GDM1 (cell line): ENCODE measurements at places on chromosomes 5 and 9.

DNA sequence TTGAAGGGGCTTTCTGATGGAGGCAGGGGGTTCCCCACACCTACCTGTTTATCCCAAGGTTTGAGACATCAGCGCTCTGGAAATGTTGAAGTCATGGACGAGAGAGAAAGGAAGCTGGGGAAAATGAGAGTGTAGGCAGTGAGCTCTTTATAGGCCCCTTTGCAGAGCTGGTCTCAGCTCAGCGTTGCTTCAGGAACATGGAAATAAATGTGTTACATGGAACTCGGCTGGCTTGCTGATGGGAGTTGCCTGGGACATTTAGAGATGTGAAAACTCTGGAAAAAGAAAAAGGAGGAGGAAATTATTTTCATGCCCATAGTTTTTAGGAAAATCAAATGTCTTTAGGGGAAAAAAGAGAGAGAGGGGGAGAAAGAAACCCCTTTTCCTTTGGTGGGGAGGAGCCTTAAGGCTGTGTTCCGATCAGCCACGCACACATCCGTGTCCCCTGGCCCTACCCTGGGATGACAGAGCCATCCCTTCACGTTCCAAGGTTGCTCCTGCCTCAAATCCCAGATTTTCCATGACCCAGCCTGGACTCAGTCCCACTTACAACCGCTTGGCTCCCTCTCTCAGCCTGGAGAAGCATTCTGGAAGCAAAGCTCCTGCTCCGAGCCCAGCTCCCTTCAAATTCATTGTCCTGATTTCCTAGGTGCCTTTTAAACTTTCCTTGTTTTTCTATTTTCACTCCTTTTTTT is 78.3 kb downstream of the COL27A1 start:
- DNase-seq: no peak

DNA sequence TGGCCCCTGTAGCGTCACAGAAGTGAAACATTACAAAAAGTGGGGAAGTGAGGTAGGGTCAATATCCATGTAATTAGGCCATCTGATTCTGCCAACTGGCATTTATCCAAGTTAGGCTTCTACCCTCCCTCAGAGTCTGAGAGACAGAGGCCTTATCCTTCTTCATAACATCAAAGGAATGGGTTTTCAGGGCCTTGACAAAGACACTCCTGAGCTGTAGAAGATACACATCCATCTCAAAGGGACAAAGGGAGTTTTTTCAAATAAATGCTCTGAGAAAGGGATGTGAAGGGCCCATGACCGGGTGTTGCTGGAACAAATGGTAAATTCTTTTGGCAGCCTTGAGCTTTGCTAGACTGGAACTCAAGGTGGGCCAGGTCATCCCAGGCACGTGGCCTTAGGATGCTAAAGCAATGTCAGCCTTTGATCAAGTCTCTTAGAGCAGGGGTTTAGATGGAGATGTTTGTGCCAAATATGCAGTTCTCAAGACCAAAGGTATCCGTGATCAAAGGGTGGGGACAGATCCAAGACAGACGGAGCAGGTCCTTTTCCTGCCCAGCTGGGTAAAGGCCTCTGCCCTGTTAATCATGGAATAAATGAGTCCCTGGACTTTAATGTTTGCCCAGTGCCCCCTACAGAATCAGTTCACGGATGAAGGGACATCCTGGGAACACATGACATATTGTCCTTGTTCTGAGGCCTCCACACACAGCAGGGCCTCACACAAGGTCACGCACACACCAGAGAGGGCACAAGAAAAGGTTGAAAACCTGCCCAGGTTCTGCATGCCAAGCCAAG is 10.0 kb upstream of the FAM169A start:
- DNase-seq: no peak

- no peak for DNase-seq
Measured at GRCh38 chr9:132412089-132412488, 2.1 kb downstream of the CFAP77 start.

- no peak for DNase-seq
Measured at GRCh38 chr5:31516802-31517201, 15.1 kb downstream of the DROSHA start.

DNA sequence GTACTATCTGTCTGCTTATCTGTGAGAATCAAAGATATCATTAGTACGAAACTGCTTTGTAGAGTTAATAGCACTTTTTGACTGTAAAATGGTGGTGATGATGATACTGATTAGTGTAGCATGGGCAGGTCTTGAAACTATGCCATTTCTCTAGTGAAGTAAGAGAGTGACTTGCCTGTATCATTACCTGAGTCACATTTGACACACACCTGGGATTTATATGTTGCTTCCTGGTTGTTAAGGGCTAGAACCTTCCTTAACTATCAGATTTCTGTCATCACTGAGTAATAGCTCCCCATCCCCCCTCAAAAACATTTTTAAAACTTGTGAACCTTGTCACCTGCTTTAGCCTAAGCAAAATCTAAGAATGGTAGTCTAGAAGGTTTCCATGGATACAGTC is 135.6 kb upstream of the RORB start:
- no peak for DNase-seq

DNA sequence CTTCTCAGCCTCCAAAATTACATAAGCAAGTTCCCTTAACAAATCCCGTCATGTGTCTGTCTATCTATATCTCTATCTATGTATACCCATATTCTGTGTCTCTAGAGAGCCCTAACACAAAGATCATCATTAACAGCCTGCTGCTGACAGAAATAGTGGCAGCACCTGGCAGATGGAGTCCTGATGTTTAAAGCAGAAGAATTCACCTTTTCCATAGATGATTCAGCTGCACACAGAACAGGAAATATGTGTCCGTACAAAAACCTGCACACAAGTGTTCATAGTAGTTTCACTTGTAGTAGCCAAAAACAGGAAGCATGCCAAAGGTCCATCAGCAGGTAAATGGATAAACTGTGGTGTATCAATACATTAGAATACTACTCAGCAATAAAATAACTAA is 45.0 kb upstream of the ACO1 start:
- no peak for DNase-seq

DNA sequence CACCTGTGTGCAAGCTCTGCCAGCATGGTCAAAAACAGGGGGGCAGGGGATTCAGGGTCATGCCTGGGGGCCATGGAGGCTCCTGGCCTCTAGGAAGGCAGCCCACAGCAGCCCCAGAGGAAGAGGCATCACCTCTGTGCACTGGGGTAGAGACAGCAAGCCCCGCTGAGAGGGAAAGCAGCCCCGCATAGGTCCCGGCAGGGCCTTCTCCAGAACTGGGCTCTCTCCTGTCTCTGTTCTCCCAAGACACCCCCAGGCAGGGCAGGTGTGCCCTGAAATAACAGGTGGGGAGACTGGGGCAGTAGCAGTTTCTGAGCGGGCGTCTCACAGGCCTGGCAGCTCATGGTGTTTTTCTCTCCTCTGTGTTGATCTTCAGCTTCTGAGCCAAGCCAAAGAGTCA is 279.1 kb downstream of the HSPA4 start:
- no peak for DNase-seq

DNA sequence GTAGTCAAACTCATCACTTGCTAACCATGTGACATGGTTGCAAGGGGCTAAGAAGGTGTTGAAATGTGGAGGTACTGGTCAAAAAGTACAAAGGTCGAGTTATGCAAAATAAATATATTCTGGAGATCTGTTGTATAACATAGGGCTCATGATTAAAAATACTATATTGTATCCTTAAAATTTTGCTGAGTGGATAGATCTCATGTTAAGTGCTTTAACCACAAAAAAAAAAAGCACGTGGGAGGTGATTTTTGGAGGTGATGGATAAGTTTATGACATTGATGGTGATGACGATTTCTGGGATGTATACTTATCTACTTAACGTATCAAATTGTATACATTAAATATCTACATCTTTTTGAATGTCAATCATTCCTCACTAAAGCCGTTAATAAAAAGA is 96.2 kb upstream of the PAPPA start:
- no peak for DNase-seq

GRCh38 chr9:91766315-91767069 is 183.5 kb downstream of the ROR2 start:
- no peak for DNase-seq

DNA sequence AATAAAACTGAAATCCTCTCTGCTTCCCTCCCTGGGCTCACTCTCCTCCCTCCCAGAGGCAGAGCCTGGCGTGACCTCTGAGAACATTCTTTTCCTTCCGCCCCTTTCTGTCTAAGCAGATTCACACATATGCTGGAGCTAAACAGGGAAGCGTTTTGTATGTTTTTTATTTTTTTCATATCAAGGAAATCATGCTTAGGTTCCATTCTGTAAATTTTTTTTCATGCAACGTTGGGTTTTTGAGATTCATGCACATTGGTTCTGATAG is 20.2 kb upstream of the BARHL1 start:
- DNase-seq: no peak

DNA sequence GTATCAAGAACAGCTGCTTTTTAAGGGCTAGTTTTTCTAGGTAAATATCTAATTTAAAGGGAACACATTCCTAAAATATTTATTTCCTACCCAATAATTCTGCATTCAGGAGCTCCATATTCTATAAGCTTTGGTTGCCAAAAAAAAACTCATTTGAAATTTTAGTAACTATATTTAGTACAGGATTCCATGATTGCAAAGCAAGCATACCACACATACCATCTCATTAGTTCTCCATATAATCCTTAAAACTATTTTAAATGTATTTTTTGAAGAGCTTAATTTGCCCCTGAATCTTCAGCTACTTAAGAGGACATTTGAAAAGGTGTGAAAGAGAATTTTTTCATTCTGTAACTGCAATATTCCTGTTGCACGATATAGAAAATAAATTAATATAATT is 877.0 kb downstream of the NR2F1-AS1 start:
- no peak for DNase-seq

GRCh38 chr9:79020276-79020675 is 551.5 kb upstream of the TLE4 start:
- no peak for DNase-seq

DNA sequence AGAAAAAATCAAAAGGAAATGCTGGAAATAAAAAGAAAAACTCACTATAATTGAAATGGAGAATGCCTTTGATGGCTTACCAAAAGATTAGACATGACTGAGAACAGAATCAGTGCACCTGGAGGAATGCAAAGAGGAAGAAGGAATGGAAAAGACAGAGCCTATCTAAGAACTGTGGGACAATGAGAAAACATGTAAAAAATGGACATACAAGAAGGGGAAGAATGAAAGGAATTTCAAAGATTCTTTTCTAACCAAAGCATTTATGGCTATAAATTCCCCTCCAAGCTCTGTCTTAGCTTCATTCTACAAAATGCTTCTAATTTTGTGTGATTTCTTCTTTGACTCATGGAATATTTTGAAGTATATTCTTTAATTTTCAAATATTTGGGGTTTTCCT is 47.5 kb upstream of the CLK4 start:
- no peak for DNase-seq

DNA sequence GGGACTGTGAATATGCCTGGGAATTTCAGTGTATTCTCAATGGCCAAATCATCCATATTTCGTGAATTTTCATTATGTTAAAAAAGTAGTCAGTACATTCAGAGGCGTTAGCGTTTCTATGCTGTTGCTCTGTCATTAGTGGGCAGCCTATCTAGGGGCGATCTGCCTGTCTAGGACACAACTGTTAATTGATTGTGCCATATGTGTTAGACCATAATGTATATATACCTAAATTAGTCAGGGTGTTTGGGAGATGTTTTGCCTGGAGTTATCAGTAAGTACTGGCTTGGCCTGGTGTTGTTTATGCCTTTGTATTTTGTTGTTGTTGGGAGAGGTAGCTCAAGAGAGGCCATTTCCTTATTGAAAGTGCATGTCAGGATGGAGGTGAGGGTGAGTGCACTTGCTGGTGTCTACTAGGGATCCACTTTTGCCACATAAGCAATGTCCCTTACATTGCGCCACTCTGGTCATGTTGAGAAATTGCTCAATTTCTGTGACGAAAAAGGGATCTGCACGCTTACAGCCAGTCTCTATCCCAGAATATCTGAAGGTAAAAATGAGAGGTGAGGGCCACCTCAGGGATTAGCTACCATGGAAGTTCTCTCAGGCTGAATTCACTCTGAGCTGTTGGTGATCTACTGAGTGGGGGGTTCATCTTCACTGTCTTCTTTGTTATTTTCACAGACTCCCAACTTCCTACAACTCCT is 123.3 kb downstream of the ST8SIA4 start:
- DNase-seq: no peak

- no peak for DNase-seq
Measured at GRCh38 chr5:78526049-78526525, 122.5 kb downstream of the LHFPL2 start.

DNA sequence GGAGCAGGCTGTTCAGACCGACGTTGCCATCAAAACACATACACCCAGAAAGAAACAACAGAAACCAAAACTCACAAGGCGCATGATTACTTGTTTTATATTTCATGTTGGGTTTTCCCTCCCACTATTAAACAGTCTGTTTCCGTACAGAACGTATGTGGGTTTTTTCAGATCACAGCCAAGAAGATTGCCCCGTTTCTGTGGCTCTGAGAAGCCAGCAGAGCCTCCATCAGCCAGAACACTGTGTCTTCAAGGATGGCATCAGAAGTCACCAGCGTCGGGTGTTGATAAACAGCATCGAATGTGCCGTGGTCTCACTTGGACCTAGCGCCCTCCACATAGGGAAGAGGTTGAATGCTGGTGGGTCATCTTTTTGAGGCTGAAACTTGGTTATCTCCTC is 42.8 kb downstream of the FAM78A start:
- DNase-seq: no peak

DNA sequence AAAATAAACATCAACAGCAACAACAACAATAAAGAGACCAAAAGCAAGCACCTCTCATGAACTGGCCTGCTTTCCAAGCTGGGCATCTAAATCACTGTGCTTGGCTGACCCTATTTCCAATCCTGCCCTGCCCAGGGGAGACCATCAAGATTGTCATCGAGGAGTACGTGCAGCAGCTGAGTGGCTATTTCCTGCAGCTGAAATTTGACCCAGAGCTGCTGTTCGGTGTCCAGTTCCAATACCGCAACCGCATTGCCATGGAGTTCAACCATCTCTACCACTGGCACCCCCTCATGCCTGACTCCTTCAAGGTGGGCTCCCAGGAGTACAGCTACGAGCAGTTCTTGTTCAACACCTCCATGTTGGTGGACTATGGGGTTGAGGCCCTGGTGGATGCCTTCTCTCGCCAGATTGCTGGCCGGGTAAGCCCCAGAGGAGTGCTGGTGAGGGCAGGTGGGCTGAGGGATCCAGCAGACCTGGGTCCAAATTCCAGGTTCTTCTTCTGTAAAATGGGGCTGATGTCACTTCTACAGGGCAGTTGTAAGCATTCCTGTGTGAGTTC is 15.6 kb downstream of the PTGS1 start:
- no peak for DNase-seq

GRCh38 chr5:134582281-134582680 is 50.3 kb downstream of the SAR1B start:
- no peak for DNase-seq

DNA sequence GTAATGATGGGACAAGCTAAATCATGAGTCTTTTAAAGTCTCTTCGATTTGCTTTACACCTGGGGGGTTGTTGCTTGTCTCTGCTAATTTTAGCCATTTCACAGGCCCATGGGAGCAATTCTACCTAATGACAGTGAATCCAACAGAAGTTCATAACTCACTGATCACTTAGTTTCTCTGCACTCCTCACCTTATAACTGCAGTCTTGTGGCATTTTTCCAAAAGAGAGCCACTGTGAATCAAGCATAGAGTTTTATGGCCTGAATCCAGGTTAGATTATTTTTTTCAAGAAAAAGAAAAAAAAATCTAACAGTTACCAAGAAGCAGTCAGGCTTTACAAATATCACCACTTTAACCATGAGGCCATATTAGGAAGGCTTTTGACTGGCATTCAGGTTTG is 1.5 kb upstream of the IL7R start:
- DNase-seq: no peak

GRCh38 chr5:110027527-110028322 is 338.0 kb downstream of the MAN2A1 start:
- no peak for DNase-seq
